Stimulated activated CD8-positive, alpha-beta memory T cell treated with anti-CD3 and anti-CD28 coated beads, Interleukin-4, amount 100 ng/mL, for 4 hours (primary cell): ENCODE measurements at places on chromosomes 7 and 10.

GRCh38 chr10:84423719-84424118, 95.3 kb downstream of the CCSER2 start:
- no peak for DNase-seq

GRCh38 chr10:35487336-35488034, 117.7 kb upstream of the GJD4 start:
- no peak for DNase-seq

- DNase-seq, result no peak
Observed at GRCh38 chr7:135114622-135115021, 33.2 kb upstream of the TMEM140 start.

DNA sequence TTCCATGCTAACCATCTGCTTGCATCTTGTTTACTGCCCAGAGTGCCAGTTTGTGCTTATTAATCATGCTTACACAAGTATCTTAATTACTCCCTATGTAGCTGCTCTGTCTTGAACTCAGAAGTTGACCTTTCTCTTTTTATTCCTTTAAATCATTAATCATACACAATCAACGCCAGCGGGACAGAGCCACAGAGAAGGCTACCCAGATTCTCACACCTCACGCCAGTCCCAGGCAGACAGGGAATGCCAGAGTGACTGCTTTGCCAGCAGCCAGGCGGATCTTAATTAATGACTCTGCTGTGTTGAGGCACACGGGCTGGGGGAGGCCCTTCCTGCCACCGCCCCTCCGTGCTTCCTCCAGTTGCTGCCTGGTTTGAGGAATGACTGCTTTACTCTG, 229.4 kb downstream of the LRMDA start:
- DNase-seq, result no peak

- DNase-seq, result no peak
Observed at GRCh38 chr10:128377988-128378387, 251.8 kb upstream of the MKI67 start.

GRCh38 chr10:36720895-36721294, 404.5 kb upstream of the ANKRD30A start:
- no peak for DNase-seq

DNA sequence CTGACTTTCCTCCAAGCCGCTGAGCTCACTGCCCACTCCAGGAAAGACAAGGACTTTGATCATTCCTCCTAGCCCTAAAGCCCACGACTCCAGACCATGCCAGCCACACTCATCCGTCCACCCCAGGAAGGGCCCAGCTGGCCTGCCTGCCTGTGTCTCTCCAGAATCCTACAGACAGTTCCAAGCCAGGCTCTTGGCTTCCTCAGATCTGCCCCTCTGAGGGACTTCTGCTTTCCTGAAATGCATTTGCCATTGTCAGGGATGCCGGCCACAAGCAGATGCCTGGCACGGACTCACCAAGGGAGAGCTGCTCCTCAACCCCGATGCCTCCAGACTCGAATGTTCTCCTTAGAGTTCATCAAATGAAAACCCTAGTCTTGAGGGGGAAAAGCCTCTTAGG, 155.8 kb downstream of the OAT start:
- DNase-seq, result no peak

DNA sequence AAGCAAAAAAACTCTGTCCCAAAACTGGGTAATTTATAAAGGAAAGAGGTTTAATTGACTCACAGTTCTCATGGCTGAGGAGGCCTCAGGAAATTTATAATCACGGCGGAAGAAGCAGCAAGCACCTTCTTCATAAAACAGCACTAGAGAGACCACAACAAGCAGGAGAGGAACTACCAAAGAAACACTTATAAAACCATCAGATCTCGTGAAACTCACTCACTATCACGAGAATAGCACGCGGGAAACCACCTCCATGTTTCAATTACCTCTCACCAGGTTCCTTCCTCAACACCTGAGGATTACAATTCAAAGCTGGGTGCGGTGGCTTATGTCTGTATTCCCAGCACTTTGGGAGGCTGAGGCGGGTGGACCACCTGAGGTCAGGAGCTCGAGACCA, 48.5 kb downstream of the PDIA4 start:
- no peak for DNase-seq

- DNase-seq, result no peak
Observed at GRCh38 chr10:70689661-70690060, 17.4 kb downstream of the ADAMTS14 start.

DNA sequence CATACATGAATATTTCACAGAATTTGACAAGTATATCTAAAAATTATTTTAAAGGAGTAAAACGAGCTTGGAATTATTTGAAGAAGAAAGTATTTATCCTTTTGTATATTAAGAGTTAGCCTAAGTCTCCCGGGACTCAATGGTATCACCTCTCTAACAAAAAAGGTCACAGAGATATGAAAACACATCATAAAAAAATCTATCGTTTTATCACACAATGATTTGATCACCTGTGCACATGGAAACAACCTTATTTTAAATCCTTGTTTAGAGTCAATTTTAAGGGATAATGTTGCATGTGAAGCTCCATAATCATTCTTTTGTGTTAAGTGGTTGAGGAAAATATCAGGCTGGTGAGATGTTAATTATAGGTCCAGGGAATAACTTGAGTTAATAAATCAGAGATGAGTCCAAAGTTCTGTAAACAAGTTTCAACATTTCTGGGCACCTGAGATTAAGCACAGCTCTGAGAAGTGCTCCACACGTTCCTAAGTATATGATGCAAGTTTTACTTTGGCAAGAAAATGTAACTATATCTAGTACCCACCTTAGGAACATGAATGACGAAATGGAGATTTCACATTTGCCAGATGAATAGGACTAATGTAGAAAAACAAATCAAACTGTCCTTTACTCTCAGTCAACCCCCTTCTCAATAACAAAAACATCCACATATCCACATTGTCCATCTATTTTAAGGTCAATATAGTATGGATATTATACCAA, 148.5 kb upstream of the AKR1E2 start:
- no peak for DNase-seq

DNA sequence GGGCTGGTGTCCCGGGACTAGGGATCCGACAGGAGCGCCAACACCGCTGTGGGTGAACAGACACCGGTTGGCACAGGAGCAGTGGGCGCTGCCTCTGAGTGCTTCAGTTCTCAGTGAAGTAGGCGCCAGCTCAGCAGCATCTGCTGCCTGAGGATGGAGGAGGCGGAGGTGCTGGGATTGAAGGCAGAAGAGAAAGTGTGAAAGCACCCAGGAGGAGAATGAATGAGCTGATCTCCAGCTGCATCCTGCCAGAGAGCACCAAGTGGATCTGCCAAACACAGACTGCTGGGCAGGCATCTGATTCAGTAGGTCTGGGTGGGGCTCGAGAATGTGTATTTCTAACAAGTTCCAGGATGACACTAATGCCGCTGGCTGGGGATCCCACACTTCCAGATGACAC, 74.5 kb downstream of the LANCL2 start:
- no peak for DNase-seq

- DNase-seq, result no peak
Observed at GRCh38 chr7:99050971-99051370, 92.9 kb downstream of the SMURF1 start.

GRCh38 chr7:22853674-22854157, 31.1 kb upstream of the TOMM7 start:
- peak; percentile 46 for DNase-seq

- DNase-seq, result no peak
Observed at GRCh38 chr7:64946772-64947171, 43.7 kb downstream of the ZNF273 start.

- no peak for DNase-seq
Observed at GRCh38 chr10:103926722-103927319, 8.8 kb upstream of the STN1 start.

DNA sequence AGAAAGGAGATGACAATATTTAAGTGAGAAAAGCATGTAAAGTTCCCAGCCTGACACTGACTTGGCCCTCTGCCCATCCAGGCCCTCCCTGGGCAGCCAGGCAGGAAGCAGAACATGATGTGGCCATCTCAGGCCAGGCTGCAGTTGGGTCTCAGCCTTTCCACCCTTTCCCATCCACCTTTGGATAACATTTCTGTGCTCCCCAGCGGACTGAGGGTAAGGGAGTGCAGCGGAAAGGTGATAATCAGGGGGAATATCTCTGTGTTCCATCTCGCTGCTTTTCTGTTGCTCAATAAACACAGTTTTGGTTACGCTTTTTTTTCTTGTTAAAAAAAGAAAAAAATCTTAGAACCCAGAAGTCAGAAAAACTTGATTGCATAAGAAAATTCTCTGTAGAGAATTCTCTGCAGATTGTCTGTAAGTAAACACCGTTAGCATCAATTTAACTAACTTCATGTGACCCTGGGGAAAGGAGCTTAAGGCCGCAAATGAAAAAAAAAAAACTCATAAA, 37.2 kb upstream of the TARP start:
- DNase-seq, result no peak

- DNase-seq, result no peak
Observed at GRCh38 chr10:11208908-11209829, 191.5 kb downstream of the CELF2 start.

GRCh38 chr7:32928785-32929298, 28.4 kb upstream of the FKBP9 start:
- DNase-seq, result no peak

DNA sequence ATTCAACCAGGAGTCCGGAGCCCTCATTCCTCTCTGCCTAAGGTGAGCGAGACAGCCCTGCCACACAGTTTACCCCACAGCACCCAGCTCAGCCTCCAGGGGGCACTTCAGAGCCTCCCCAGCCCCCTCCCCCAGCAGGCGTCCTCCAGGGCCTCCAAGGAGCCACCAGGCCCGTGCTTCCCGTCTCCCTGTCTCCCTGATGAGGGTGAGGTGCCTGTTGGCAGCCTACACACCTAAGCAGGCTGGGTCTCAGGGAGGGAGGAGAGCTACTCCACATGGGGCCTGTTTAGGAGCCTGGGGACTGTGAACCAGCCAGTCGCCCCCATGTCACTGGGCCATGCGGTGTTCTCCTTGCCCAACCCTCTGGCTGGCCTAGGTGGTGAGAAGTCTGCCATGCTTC, 28.9 kb upstream of the TRIM8 start:
- DNase-seq, result no peak

DNA sequence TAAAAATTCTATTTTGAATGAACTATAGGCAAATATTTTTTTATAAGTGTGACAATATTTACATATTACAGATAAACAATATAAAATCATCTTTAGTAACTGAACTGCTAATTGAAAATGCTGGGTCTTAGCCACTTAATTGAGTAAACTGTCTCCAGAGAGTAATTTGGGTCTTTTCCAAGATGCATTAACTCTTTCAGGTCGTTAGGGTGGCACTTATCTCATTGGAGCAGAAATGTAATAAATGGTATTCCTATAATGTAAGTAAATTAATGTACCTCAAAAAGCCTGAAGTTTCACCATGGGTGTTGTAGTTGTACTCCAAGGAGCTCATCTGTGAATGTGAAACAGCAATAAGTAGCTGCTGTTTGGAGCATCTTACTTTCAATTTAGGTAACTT, 208.5 kb downstream of the EXOC4 start:
- DNase-seq, result no peak

GRCh38 chr7:33411020-33411419, 281.7 kb downstream of the BBS9 start:
- DNase-seq, result no peak

- no peak for DNase-seq
Observed at GRCh38 chr10:10193848-10194247, 823.8 kb upstream of the CELF2 start.
